ENCODE measurements at places on chromosomes 12 and 14.

DNA sequence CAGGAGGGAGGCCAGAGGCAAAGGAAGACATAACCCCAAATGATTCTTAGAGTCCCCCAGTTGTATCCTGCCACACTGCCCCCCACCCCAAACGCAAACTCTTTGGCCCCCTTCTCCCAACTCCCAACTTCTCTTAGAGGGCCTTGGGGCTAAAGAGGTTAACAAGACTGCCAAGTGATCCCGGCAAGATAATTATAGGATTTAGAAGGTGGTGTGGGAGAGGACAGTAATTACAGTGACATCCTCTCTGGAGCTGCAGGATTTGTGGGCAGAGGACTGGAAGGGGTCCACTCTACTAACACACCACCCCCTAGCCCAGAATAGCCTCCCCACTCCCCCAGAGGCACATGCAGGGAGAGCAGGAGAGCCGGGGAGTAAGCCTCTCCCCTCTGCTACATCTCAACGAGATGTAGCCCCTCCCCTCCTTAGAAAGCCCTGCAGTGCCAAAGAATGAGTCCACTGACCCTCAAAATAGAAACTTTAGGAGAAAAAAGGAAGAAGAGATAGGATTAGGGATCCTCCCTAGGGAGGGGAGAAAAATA lies 5.3 kb upstream of the GDF11 start:
- DNase-seq = no peak

DNA sequence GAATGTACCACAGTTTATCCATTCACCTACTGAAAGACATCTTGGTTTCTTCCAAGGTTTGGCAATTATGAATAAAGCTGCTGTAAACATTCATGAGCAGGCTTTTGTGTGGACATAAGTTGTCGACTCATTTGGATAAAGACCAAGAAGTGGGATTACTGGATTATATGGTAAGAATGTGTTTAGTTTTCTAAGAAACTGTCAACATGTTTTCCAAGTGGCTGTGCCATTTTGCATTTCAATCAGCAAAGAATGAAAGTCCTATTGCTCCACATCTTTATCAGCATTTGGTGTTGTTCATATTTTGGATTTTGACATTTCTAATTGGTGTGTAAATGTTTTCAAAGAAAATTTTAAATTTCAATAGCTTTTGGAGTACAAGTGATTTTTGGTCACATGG lies 27.3 kb upstream of the KLRF1 start:
- DNase-seq = no peak

GRCh38 chr12:100058482-100059029 lies 73.8 kb upstream of the ANKS1B start:
- no peak for DNase-seq

GRCh38 chr12:98180603-98181002 lies 334.8 kb upstream of the TMPO start:
- DNase-seq = no peak

Data from T-helper 17 cell (primary cell).